Hematopoietic multipotent progenitor cell treated with erythropoietin and hydrocortisone succinate and interleukin-3 and kit ligand, for 17 days (in vitro differentiated cells): ENCODE measurements at places on chromosomes 13 and 19.

- DNase-seq, result no peak
Measured at GRCh38 chr19:7265963-7266362, 28.3 kb downstream of the INSR start.

DNA sequence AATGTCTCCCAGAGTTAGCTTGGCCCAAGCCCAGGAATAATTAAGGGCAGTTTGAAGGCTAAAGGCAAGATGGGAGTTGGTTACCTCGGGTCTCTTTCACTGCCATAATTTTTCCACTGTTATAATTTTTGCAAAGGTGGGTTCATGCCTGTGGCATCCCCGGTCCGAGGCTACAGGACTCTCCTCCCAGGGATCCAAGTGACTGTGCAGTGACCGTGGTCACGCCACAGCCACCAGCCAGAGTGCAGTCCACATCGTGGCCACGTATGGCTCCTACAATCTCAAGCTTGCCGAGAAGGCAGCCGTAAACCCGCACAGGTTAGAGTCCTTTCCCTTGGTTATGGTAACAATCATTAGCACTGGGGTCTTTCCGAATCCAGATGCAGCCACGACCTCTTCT, 36.8 kb downstream of the C13orf46 start:
- no peak for DNase-seq

DNA sequence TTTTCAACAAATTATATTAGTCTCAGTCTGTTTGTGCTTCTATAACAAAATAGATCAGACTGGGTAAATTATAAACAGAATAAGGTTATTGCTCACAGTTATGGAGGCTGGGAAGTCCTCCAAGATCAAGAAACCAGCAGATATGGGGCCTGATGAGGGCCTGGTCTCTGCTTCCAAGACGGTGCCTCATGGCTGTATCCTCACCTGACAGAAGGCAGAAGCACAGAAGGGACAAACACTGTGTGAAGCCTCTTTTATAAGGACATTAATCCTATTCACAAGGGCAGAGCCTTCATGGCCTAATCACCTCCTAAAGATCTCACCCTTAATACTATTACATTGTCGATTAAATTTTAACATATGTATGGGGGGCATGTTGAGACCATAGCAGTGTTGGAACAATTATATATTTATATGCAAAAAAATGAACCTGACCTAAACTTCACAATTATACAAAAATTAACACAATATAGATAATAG, 12.7 kb downstream of the F10 start:
- DNase-seq, result no peak

GRCh38 chr19:9847087-9847671, 12.1 kb downstream of the PIN1 start:
- DNase-seq, result peak; percentile 24

- DNase-seq, result no peak
Measured at GRCh38 chr13:24244802-24245201, 64.6 kb upstream of the C1QTNF9 start.

- peak; percentile 66 for DNase-seq
Measured at GRCh38 chr19:2207991-2208860, 27.9 kb downstream of the PLEKHJ1 start.
